ENCODE measurements at places on chromosomes 6 and 20. TPM values are rescaled to one million over a fixed set of nuclear protein-coding genes. Genes with fewer than 3 reads are reported as not detected.
A peak's percentile ranks its signal among the peaks of the same experiment; 100 is the strongest.

DNA sequence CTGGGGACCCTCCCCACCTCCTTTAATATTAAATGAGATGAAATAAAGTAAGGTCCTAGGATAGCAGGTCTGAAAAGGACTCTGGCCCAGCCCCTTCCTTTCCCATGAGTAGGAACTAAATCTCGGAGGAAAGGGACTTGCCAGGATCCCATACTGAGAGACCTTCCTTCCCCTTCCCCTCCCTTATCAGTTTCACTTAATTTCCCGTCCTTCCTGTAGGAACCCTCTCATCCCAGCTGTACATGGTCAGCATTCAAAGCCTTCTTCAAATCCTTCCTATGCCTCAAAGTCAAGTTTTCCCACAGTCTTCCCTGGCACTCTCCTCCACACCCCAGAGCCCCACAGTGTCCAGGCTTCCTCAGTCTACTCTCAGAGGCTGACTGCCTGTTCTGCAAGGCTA, 71.3 kb upstream of the MYL9 start:
- peaks cover 68% of the 10 kb centered on the region for H3K4me1 ChIP-seq
- DNase-seq: no peak
- no peak overlapping the region for H3K27ac ChIP-seq
- H3K36me3 ChIP-seq: peaks cover 4% of the 10 kb centered on the region
- H3K27me3 ChIP-seq: no peaks in the 10 kb centered on the region

- peaks cover 9% of the 10 kb centered on the region for H3K4me1 ChIP-seq
- no peaks in the 10 kb centered on the region for H3K27me3 ChIP-seq
- no peak overlapping the region for H3K27ac ChIP-seq
- H3K36me3 ChIP-seq: no peaks in the 10 kb centered on the region
- no peak for DNase-seq
These were observed 116.1 kb upstream of the CCN2 start for GRCh38 chr6:132067286-132067685.

The SS18L1 gene
- total RNA-seq: 7.4 TPM

The PRL gene
- total RNA-seq: not detected

The ZSCAN23 gene
- total RNA-seq: 5.1 TPM

The TENT5A gene
- total RNA-seq: 24.9 TPM

DNA sequence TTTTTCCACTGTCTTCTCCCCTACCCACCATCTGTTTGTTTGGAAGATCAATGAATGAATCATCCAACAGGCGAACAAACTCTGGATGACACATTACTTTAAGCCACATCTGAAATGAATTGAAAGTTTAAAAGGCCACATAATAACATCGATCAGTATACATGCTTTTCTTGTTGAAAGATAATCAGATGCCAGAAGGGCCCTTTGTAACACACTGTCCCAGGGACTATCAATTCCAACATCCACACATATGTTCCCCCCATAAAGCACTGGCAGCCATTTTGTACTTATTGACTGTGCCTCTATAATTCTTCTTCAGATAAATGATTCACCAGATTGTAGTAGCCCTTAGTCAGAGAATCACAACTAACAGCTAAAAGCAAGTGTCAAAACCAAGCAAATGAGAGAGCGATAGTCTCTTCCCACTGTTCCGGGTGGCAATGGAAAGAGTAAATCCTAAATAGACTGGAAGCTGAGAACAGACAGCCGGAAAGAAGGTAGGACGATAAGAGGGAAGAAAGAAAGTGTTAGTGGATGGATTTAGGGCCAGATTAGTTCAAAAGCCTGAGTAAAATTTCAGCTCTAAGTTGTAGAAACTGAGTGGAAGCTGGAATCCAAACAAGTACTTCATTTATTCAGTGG, 184.9 kb upstream of the TENT5A start:
- DNase-seq: peak; percentile 69
- H3K27me3 ChIP-seq: no peaks in the 10 kb centered on the region
- peak overlapping the region; percentile 58 for H3K27ac ChIP-seq
- peaks cover 12% of the 10 kb centered on the region for H3K4me1 ChIP-seq
- H3K36me3 ChIP-seq: no peaks in the 10 kb centered on the region

The RAD21L1 gene
- total RNA-seq: not detected

The TUBB2B gene
- total RNA-seq: 5.1 TPM

The FAXC gene
- total RNA-seq: 0.51 TPM

- H3K4me3 ChIP-seq: no peak overlapping the region
- no peaks in the 10 kb centered on the region for H3K27me3 ChIP-seq
- DNase-seq: no peak
- no peak overlapping the region for H3K27ac ChIP-seq
These were observed 670.0 kb downstream of the DHX35 start for GRCh38 chr20:39632176-39632575.

GRCh38 chr20:58551631-58552030, 36.4 kb upstream of the APCDD1L start:
- no peaks in the 10 kb centered on the region for H3K36me3 ChIP-seq
- no peaks in the 10 kb centered on the region for H3K27me3 ChIP-seq
- no peak for DNase-seq
- no peak overlapping the region for H3K4me3 ChIP-seq
- no peaks in the 10 kb centered on the region for H3K4me1 ChIP-seq

- peaks cover 48% of the 10 kb centered on the region for H3K27me3 ChIP-seq
- DNase-seq: peak; percentile 19
- H3K36me3 ChIP-seq: no peaks in the 10 kb centered on the region
- H3K4me3 ChIP-seq: no peak overlapping the region
- H3K4me1 ChIP-seq: no peaks in the 10 kb centered on the region
These were observed 1.2 kb upstream of the CD24 start for GRCh38 chr6:106975738-106976064.

- peaks cover 26% of the 10 kb centered on the region for H3K27me3 ChIP-seq
- DNase-seq: no peak
- H3K36me3 ChIP-seq: no peaks in the 10 kb centered on the region
- H3K4me1 ChIP-seq: no peaks in the 10 kb centered on the region
- no peak overlapping the region for H3K27ac ChIP-seq
These were observed 1.0 kb downstream of the SCML4 start for GRCh38 chr6:107823047-107823557.
